Vagina (tissue), 2 donors: ENCODE measurements at places on chromosomes 2 and 18.

- peak; percentile 40 for DNase-seq
Measured at GRCh38 chr18:9898792-9899549, 13.2 kb downstream of the TXNDC2 start.

- DNase-seq = no peak
Measured at GRCh38 chr2:240561325-240561971, 1.3 kb downstream of the DUSP28 start.

DNA sequence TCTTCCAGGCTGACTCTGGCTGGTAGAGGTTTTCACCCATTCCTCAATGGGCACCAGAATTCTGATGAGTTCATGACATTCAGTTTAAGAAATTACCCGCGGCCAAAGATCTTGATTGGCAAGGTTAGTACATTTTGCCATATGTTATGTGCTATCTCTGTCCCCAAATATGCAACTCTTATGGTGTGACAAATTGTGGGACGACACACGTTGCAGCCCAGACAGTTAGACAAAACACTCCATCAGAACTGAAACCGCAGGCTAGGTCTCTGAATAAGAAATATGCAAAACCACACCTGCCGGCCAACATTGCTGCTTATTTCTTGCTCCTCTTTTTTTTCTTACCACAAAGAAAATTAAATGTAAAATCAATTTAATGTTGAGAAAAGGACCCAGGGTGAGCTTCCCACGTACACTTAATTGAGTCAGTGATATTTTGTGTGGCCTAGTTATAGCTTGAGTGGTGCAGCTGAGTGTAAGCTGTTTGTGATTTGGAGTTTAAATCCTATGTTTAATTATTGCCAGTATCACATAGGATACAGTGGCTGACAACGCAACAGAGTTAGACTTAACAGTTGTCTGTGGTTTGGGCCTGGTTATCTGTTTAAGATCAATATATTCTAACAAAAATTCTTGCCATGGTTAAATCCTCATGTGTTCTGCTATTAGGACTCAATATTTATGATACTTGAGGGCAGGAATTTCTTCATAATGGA is 35.7 kb upstream of the LTBP1 start:
- no peak for DNase-seq

DNA sequence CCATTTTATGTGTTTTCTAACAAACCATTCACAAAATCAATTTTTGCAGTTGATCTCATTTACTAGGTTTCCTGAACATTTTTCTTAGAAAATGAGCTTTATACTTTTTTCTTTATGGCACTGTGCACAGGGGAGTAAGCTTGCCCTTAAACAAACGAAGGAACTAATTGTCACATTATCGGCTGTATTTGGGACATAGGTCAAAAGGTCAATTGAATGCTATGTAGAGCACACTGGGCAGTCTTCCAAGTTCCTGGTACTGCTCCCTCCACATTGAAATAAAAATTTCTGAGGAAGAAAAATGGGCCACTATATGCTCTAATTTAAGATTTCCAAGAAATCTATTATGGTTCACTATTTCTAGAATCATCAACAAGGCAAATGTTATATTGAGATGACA is 93.6 kb upstream of the TMEFF2 start:
- no peak for DNase-seq

GRCh38 chr2:168127371-168127770 is 120.0 kb downstream of the STK39 start:
- no peak for DNase-seq

DNA sequence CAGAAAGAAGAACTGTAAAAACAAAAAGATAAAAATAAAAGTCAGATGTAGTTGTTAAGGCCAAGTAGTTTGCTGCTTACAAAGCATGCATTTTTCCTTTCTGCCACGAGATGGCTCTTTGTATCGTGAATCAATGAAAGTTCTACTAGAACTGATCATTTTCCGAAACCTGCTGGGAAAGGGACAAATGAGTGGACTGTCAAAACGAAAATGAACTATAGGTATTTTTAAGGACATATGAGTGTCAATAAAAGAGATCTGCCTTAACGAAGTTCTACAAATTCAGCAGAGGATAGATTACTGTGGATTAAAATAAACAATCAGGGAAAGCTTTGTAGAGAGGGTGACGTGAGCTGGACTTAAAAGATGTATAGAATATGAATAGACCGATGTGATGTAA is 15.0 kb upstream of the ELOA2 start:
- no peak for DNase-seq
